ENCODE measurements at places on chromosomes 13 and 19.
A peak's percentile ranks its signal among the peaks of the same experiment; 100 is the strongest.

DNA sequence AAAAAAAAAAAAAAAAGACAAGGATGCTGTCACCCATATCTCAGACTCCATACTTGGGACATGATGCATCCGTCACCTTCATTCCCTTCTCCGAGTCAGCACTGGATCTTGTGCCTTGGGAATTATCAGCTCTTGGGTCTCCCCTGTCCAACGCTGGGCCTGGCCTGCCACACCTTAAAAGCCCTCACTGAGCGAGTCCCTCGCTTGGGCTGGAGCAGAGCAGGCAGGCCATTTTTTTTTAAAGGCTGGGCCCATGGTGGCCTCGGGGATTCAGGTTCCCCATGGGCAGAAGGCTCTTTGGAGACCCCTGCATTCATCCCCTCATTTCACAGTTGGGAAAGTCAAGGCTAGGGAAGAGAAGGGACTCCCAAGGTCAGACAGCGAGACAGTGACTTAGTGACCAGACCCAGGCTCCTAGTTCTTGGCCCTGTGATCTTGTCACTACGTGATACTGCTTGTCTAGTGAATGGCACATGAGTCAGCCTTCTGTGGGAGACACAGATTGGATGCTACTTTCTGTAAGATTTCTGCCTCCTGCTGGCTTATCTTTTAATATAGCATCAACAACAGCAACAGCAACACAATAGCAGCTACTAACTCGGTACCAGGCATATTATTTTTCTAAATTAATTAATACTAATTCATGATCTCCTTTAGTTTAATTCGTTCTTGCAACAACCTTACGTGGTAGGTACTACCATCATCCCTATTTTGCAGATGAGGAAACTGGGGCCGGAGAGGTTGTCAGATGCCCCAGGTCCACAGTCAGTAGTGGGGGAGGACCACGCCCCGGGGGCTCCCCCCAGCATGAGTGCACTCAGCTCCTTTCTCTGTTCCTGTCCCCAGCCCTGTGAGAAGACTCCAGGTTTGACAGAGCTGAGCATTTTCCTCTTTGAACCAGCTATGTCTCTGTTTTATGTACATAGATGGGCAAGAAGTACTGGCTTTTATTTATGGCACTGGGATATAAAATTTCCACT is 27.4 kb upstream of the ZNF536 start:
- peak; percentile 59 for DNase-seq

DNA sequence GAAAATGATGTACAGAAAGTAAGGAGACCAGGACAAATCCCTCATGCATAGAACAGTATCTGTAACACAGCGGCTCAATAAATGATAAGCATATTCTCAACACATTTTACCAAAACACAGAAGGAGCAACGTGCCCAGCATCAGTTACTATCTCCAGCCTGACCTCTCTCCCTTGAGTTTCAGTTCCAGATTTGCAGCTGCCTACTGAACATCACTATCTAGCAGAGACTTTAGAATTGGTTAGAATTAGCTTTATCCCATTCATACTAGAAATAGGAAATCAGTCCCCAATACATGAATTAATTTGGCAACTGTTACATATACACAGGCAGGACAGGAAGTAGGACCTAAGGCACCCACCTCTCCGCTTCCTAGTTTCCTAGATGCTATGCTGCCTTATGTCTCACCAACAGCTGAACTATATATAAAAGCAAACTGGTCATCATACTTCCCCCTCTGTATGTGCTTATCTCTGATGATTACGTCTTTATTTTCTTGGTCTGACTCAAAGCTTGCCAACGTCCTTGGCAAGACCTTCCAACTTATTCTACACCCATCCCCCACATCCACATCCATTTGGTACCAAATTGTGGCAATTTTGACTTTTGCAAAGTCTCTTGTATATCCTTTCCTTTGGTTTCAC is 61.1 kb downstream of the SACS start:
- peak; percentile 10 for DNase-seq

DNA sequence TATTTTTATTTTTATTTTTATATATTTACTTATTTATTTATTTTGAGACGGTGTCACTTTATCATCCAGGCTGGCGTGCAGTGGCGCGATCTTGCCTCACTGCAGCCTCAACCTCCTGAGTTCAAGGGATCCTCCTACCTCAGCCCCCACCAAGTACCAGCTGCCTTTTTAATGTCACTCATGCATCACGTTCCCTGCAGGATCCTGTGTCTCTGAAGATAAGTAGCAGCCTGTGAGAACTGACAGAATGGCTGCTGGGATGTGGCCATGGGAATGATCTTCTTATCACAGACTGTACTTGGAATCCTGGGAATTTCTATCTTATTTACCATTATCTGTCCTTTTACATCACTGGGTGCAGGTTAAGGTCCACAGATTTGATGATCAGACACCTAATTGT is 9.2 kb upstream of the ZNF761 start:
- no peak for DNase-seq

- no peak for DNase-seq
These were observed 1885.1 kb downstream of the OLFM4 start for GRCh38 chr13:54913668-54914067.

GRCh38 chr19:28878862-28879566 is 333.9 kb downstream of the UQCRFS1 start:
- DNase-seq, result peak; percentile 74

DNA sequence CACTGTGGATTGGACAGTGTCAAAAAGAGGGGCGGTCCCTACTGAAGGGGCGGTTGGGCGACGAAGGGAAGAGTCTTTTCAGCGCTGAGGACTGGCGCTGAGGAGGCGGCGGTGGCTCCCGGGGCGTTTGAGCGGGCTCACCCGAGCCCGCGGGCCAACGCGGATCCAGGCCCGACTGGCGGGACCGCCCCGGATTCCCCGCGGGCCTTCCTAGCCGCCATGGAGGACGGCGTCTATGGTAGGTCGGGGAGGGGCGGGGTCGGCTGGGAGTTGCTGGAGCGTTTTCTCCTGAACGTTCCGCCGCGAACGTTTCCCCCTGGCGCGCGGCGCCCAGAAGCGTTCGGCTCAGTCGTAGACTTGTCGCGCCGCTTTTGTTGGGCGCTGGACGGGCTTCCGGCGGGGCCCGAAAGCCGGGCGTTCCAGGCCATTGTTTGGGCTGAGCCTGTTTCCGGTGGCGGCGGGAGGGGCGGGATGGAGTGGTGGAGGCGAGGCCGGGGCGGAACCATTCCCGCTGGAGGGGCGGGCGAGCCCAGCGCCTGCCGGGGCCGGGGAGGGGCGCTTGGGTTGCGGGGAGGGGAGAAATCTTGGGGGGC is at the start of gene CYTH2:
CYTH2 (plus strand) TSS at position 81 of the 593 bp plus-strand sequence; CDS start at position 220, 139 bp downstream.
- peak; percentile 83 for DNase-seq

- no peak for DNase-seq
These were observed 13.7 kb downstream of the ILF3 start for GRCh38 chr19:10667867-10668266.

- peak; percentile 69 for DNase-seq
These were observed 1.3 kb downstream of the IRF3 start for GRCh38 chr19:49664171-49665035.

DNA sequence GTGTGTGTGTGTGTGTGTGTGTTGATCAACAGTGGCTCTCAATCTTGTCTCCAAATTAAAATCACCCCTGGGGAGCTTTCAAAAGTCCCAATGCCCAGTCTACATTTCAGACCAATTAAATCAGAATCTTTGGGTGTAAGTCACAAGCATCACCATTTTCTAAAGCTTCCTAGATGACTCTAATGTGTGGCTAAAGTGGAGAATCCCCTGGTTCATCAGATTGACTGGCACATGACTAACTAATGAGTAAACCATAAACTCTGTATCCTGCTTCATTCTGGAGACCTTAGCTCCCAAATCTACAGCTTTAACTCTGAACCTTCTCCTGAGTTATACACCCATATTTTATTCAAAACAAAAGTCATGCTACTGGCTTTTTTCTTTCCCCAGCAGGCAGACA is 131.3 kb downstream of the SUCLA2 start:
- no peak for DNase-seq

DNA sequence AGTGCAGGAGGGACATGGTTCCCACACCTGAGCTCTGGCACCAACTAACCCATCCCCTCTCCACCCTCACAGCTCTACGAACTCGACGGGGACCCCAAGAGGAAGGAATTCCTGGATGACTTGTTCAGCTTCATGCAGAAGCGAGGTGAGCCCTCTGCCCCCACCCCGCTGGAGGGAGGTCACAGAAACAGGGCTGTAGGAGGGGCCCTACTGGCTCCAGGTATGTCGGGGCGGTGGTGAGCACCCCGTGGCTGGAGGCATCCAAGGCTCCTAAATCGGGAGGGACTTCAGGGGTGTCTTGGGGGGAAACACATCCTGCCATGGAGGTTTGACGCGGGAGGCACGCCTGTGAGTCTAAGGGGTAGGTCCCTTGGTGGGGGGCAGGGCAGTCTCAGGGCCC is 24.1 kb upstream of the WDR18 start:
- no peak for DNase-seq

DNA sequence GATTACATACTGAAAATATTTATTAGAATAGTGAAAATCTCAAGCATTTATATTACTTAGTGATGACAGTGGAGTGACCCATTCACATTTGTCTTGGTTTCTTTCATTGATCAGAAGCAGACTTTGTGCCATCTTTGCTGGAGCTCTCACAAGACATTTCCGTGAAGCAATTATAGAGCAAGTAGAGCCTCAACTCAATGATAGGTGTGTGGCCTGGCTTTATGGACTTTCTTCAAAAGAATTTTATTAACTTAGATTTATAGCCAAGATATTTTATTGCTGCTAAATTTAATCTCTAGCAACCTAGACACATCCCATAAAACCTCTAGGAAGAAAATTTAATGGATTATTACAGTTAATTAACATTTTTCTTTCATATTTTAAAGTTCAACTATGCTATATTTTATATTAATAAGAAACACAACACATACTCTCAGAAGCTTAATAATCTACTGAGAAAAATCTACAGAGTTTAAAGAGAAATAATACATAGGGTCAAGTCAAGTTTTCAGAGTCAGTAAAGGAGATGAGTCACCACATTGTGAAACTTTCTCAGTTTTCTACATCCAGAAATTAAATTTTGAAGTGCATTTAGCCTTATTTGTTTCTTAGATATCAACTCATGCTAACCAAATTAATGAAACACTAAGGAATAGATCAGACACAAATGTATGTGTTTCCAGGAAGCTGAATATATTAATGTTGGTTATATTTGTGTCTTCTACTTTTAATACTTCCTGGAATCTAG is 160.5 kb downstream of the LACC1 start:
- DNase-seq, result no peak

DNA sequence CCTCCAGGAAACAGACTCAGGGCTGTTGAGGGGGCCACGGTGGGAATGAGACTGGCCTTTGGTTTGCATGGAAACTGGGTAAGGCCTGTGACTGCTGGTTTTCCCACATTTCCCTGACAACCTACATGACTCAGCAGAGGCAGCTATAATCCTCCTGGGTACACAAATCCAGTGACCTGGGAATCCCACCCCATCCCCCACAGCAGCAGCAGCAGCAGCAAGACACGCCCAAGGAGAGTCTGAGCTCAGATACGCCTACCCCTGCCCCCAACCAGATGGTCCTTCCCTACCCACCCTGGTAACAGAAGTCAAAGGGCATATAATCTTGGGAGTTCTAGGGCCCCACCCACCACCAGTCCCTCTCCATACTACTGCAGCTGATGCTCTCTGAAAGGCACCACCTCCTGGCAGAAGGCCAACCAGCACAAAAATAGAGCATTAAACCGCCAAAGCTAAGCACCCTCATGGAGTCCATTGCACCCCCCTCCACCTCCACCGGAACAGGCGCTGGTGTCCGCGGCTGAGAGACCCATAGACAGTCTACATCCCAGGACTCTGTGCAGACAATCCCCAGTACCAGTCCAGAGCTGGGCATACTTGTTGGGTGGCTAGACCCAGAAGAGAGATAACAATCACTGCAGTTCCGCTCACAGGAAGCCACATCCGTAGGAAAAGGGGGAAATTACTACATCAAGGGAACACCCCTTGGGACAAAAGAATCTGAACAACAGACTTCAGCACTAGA is 237.2 kb upstream of the SPRY2 start:
- DNase-seq, result no peak

- DNase-seq, result peak; percentile 74
These were observed 80.3 kb upstream of the FRY start for GRCh38 chr13:31951215-31951678.

- DNase-seq, result peak; percentile 30
These were observed 16.2 kb downstream of the NUFIP1 start for GRCh38 chr13:44972956-44973581.

GRCh38 chr19:9078651-9079050 is 8.2 kb upstream of the OR1M1 start:
- no peak for DNase-seq

GRCh38 chr19:18023622-18024251 is 15.8 kb downstream of the ARRDC2 start:
- DNase-seq, result peak; percentile 39

DNA sequence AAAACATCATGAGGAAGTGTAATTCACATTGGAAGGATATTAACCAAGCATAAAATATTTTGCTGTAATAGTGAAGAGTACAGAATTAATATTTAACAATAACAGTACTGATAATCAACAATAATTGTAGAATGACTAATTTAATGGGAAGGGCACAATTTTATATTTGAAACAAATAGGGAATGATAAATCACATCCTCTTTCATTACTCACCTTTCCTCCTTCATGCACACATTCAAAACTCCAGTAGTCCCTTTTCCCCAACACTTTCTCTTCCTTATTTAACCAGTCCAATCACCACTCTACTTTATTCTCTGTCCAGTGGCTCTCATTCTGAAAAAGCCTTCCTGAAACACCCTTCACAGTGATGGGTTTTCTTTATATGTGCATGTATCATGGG is 110.8 kb upstream of the POSTN start:
- DNase-seq, result no peak

DNA sequence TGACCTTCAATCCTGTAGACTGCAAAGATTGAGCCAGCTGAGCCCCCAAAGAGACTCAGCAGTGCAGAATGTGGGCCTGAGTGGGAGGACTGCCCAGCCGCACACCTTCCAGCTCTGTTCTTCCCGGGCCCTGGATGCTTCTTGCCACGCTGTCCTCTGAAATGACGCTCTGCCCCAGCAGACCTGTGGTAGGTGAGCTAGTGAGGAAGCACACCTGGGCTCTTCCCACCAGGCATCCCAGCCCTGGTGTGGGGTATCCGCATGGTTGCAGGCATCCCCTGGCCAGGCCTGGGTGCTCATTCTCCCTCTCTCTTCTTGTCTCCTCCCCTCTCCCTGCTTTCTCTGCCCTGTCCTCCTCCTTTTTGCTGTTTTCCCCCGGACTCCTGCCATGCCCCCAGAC is 9.8 kb upstream of the MZF1 start:
- DNase-seq, result no peak

DNA sequence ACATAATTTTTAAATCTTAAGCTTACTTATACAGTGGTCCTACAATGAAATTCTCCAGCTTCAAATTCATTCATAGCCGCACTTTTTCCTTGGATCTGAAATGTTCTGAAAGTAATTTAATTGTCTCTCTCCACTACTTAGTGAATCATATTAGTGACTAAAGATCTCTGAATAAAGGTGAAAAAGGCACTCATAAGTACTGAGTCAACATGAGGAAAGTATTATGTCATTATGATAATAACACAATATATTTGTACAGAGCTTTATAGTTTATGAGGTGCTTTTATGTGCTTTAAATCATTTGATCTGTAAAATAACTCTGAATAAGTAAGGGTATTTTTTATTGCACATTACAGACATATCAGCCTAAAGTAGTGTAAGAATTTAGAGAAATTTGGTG is 628.2 kb upstream of the SLITRK5 start:
- no peak for DNase-seq

GRCh38 chr13:106551350-106551749 is 15.9 kb upstream of the EFNB2 start:
- no peak for DNase-seq

GRCh38 chr13:113664751-113665596 is 2.0 kb upstream of the GRK1 start:
- DNase-seq, result no peak
